ENCODE measurements at places on chromosomes 12 and 14.

DNA sequence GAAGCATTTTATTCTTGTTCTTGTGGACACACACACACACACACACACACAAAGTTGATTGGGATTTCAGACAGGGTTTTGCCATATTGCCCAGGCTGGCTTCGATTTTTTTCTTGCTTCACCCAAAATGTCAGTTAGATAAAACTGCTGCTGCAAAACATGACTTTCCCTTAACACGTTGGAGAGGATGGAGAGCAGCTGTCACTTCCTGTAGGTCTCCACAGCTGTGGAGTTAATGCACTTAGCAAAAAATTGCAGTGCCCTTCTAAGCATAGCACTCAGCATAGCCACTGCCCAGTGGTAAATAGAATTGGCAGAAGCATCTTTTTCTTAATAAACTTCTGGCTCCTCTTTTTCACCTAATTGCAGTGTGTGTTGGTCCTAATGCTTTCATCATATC, 54.5 kb downstream of the PDZRN4 start:
- no peak for DNase-seq

GRCh38 chr12:102107970-102108369, 11.9 kb downstream of the NUP37 start:
- no peak for DNase-seq

DNA sequence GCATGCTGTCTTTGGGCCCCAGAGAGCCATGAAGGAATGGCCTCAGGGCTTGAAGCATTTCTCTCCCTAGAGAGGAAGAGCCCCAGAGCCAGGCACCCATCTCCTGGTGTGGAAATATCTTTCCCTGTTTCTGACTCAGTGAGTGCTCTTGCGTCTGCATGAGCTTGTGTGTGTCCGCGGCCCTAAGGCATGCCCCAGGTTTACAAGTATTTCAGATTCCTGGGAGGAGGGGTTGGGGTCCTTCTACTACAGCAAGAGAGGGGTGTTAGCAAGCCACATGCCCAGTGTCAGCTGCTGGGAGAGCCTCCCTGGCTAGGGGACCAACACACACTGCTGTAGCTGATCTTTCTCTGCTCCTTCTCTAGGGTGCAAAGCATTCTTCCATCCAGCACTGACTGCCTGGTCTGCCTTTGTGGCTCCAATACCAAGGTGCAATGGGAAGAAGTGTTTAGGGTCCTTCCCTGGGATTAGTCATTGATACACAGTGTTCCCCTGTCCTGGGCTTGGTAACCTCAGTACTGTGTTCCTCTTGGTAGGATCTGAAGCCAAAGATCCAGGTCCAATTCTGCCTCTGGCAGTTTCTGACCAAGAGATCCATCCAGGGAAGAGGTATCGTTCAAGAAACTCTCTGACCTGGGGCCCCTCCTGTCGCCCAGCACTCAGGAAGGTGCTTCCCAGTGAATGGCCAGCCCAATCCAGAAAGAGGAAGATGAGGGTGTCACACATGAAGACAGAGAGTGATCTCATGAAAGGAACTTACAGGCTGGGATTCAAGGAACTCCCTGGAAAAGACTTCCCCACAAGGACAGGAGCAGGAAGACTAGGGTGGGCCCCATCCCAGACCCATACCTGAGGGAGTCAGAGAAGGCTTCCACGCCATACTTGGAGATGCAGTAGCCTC, 3.1 kb downstream of the RDH16 start:
- DNase-seq, result no peak

- DNase-seq, result no peak
Observed at GRCh38 chr12:8145754-8146441, 10.9 kb upstream of the ZNF705A start.

DNA sequence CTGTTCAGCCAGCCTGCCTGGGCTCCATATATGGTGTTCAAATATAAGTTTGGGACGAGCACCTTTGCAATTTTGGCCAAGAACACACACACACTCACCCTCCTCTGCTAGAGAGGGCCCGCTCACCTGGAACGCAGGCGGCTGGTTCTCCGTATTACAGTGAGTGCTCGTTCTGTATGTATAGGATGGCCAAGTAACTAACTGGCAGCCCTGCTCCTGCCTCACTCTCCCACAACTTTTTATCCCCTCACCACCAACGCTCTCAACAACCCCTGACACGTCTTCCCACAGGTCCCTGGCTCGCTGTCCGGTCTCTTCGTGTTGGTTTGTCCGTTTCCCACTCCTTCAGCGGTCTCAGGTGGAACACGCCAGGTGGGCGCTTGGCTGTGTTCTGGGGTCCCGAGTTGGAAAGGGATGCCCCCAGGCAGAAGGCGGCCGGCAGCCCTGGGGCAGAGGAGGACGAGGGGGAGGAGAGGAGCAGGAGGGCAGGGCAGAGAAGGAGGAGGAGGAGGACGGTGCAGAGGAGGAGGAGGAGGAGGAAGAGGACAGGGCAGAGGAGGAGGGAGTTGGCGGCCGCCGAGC, 398 bp upstream of the MSRB3 start:
- DNase-seq, result no peak

All from NCI-H2029 (cell line).